ENCODE measurements at places on chromosomes 12 and 14.

GRCh38 chr14:45680531-45680930 lies 427.5 kb upstream of the MIS18BP1 start:
- no peak for DNase-seq

DNA sequence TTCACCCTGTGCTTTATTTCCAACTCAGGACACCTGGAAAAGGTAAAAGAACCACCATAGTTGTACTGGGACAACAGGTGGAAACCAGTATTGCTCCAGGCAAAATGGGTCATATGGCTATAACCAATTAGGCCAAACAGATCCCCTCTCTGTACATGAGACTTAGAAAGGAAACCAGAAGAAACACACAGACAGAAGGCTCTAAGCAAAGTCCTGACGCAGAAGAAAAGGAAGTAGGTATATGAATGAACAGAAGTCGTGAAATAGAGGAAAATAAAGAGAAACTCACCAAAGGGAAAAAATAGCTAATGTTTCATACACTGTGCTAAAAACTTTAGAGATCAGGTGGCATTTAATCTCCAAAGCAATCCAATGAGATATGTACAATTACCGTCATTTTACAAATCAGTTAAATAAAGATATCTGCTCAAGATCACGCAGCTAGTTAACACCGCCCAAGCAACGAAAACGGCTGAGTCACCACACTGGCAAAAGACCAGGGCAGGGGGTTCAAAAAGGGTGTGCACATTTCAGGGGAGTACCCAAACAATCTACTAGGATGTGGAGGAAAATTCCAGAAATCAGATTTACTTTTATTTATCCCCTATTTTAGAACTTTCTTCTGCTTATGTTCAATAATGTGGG lies 82.3 kb downstream of the ITPR2 start:
- DNase-seq, result no peak

DNA sequence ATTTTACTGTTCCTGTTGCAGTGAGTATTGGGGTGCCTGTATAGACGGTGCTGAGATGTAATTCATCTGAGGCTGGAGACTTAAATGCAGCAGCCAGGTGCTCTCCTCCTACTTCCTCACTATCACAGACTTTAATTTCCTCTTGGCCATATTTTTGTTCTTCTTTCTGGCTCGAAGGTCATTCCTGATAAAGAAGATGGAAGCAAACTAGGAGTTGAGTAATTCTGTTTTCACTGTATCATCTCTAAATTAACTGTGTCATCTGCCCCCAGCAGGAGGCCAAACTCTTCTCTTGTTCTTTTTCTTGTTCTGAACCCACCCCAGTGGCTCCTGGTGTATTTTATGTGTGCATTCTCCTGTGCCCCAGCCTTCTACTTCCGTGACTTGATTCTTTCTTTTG lies 141.7 kb upstream of the ARHGAP5 start:
- no peak for DNase-seq

DNA sequence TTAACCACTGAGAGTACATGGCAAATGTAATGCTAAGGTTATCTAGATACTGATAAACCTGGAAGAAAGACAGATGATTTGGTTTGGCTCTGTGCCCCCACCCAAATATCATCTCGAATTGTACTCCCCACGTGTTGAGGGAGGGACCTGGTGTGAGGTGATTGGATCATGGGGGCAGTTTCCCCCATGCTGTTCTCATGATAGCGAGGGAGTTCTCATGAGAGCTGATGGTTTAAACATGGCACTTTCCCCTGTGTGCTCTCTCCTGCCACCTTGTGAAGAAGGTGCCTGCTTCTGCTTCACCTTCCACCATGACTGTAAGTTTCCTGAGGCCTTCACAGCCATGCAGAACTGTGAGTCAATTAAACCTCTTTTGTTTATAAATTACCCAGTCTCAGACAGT lies 14.2 kb downstream of the NOXRED1 start:
- no peak for DNase-seq

DNA sequence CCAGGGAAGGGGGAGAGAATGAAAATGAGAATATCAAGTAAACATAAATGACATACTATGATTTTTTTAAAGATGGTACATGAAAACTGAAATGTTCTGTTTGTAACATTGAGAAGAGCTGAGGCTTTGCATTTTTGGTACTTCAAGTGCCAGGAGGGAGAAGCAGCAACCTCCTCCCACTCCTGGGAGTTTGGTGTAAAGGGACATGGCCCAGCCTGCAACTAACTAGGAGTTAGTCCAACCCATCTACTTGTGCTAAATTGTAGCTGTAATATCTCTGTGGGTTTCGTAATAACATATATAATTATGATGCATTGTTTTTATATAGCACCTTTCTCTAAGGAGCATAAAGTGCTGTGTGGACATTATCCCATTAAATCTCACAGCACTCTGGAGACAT lies 517.5 kb downstream of the NELL2 start:
- no peak for DNase-seq

- DNase-seq, result no peak
Measured at GRCh38 chr12:107344035-107344808, 250.9 kb upstream of the CRY1 start.

DNA sequence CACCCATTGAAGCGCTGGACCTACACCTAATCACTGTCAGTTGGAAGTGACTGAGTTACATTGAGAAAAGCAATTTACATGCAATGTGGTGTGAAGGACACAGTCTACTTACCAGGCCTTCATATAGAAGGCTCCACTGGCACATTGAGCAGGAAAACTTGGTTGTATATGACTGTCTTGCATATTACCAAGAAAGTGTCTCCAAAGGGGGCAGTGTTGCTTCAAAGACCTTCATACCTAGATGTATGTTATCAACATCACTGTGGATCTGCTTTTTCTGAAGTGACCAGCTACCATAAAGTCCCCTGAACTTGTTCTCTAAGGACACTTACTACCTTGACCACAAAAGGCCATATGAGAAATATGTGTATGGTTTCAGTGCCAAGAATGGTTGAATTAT lies 64.1 kb downstream of the NELL2 start:
- DNase-seq, result peak; percentile 24

GRCh38 chr14:85428926-85429325 lies 101.0 kb upstream of the FLRT2 start:
- DNase-seq, result no peak

GRCh38 chr14:71135911-71136310 lies 228.7 kb downstream of the PCNX1 start:
- no peak for DNase-seq

- DNase-seq, result no peak
Measured at GRCh38 chr12:26112703-26113147, 12.1 kb downstream of the BHLHE41 start.

DNA sequence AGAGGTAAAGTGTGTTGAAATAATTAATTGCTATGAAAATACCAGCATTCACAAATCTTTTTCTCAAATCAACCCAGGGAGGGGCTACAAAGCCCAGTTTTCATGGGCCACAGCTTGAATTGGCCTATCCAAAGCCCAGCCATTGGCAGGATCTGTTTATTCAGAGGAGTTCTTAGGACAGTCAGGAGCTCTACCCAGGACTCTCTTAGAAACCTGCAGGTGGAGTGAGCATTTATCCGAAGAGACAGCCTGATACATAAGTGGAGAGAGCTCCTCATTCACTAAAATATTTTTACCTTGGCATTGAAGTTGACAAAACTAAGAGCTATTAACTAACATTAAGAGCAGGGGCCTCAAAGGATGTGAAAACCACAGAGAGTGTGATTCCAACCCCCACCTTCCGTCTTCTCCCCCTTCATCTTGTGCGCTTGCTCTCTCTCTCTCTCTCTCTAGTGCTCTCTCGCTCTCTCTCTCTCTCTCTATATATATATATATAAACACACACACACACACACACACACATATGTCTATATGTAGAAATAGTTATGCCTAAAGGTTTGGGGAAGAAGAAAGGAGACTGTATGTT lies 315.5 kb downstream of the SNAPC1 start:
- no peak for DNase-seq
